ENCODE measurements at places on chromosomes 4 and X.

DNA sequence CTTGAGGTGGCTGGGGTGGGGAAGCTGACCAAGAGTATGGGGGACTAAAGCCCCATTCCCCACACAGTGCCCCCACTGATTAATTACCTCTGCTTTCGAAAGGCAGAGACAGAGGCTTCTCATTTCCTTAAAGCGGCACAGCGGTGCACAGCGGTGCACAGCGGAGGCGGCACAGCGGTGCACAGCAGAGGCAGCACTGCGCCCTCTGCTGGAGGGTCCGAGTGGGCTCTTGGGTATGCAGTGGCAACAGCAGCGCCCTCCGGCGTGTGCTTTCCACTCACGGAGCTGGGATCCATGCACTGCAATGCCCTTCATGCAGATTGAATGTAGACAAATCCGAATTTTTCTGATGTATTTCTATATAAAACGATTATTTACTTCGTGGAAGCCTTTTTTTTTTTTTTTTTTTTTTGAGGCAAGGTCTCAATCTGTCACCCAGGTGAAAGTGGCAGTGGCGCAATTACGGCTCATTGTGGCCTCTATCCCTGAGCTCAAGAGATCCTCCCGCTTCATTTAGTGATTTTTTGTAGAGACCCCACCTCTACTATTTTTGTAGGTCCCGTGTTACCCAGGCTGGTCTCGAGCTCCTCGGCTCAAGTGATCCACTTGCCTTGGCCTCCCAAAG, 19.7 kb upstream of the PRPS2 start:
- DNase-seq = peak; percentile 34

GRCh38 chr4:182810103-182810615, 107.0 kb downstream of the DCTD start:
- no peak for DNase-seq

DNA sequence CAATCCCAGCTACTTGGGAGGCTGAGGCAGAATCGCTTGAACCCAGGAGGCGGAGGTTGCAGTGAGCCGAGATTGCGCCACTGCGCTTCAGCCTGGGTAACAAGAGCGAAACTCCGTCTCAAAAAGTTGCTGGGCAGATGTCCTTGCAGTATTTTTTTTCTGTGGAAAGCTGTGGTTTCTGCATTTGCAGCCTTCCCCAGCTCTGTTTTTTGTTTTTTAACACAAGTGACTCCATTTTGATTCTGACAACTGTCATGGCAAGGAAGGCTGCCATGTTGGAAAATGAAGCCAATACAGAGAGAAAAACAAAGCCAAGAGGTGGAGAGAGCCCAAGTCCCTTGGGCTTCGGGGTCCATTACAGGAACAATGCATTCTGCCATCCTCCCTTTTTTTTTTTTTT, 11.7 kb upstream of the SLC10A3 start:
- DNase-seq = no peak

DNA sequence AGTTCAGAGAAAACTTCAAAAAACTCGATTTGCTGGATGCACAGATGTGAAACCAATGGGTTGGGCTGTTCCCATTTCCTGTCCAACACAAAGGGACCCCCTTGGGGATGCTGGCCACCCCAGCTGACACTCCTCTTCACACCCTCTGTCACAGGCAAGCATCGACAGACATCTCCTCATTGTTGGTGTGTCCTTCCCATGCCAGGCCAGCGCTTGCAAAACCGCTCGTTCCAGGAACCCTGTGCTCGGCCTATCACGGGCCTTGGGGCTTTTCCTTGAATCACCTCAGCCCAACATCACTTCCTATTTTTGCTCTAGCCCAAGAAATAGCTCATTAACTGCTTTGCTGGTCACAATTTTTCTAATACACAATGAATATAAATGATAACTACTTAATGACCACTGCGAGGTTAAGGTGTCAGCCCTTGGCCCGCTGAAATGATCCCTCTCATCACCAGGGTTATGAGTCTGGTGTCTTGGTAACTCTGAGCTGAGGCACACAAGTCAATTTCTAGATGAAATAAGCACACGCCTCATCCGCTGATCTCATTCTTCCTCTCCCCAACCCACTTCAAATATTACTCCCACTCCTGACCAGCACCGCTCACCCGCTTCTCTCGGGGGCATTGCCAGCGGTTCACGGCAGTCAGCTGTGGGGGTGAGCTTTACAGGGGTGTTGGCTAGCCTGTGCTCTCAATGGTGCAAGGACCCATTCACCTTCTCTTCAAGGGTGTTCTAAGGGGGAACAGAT, 32.3 kb downstream of the BCOR start:
- no peak for DNase-seq

DNA sequence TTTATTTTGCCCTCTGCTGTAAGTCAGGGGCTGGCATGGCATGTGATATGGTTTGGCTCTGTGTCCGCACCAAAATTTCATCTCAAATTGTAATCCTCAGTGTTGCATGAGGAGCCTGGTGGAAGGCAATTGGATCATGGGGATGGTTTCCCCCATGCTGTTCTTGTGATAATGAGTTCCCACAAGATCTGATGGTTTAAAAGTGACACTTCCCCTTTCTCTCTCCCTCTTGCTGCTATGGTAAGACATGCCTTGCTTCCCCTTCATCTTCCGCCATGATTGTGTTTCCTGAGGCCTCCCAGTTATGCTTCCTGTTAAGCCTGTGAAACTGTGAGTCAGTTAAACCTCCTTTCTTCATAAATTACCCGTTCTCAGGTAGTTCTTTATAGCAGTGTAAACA, 72.0 kb upstream of the MSX1 start:
- no peak for DNase-seq

GRCh38 chr4:55032179-55032578, 93.2 kb downstream of the KDR start:
- DNase-seq = no peak

DNA sequence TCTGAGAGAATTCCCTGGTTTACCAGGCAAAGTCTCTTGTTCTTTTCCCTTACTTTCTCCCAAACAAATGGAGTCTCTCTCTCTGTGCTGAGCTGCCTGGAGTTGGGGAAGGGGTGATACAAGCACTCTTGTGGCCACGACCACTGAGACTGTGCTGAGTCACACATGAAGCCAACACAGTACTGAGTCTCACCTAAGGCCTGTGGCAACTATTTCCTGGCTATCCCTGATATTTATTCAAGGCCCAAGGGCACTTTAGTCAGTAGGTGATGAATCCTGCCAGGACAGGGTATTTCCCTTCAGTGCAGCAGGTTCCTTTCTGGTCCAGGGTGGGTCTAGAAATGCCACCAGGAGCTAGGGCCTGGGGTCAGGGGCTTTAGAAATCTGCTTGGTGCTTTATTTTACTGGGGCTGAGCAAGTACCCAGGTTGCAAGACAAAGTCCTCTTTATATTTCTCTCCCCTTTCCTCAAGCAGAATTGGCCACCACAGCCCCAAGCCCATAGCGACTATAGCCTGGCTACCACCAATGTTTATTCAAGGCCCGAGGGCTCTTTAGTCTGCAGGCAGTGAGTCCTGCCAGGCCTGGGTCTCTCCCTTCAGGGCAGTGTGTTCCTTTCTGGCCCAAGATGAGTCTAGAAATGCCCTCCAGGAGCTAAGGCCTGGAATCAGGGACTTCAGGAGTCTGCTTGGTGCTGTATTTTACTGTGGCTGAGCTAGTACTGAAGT, 10.5 kb downstream of the ARL13A start:
- no peak for DNase-seq

- DNase-seq = no peak
Observed at GRCh38 chr4:166875821-166876220, 358.5 kb downstream of the SPOCK3 start.

DNA sequence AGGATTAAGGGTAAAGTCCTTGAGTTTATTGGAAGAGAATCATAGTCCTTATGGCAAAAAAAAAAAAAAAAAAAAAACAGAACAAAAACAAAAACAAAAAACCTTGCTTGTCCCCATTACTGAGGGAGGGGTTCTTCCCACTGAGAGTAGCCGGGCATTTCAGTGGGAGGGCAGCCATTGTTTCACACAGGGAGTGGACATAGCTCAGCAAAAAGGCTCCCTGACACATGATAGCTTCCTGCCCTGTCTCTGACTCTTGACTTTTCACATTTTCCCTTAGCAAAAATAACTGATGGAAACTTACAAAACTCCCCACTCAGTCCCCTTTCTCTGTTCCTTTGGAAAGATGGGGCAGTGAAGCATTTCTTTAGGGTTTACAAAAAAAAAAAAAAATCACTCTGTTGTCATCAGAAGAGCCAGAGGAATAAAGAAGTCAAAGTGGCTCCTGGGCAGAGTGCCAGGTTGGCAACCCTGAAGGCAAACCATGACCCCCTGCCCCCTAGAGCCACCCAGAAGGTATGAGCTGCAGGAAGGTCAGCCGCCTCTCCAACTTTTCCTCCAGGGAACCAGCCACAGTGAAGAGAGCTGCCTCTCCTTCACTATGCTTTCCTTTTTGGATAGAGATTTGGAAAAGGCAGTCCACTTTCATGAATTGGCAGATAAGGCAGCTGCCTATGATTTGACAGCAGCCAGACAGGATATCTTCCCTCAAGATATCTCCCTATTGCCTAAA, 170.6 kb downstream of the KDR start:
- peak; percentile 48 for DNase-seq

DNA sequence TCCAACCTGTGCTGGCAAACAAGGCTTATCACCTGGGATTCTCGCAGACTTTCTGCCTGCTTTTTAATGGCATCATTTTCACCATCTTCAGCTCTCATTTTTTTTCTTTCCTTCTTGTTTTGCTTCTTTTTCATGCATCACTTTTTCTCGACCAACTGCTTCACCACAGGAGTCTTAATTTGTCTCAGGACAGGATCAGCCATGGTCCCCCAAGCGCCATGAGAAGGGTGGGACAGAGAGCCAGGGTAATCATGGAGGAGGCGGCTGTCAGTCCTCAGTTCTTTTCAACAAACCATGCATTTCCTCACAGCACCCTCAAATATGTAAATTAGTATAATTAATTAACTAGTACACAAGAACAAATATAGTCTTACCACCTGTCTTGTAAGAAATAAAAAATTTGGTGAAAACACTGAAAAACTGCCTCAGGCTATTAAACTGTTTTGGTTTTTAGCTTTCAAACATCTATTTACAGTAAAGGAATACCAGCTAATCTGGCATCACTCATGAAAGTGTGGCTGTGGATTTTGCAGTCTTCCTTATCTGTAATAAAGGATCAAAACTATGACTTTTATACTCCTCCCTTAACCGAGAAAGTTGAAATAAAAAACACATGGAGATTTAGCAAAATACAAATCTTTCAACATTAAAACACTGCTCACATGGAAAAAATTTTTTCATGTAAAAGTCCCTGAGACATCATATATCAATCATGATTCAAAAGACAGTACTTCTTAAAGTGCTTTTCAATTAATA, 19.1 kb downstream of the EIF4E start:
- no peak for DNase-seq

DNA sequence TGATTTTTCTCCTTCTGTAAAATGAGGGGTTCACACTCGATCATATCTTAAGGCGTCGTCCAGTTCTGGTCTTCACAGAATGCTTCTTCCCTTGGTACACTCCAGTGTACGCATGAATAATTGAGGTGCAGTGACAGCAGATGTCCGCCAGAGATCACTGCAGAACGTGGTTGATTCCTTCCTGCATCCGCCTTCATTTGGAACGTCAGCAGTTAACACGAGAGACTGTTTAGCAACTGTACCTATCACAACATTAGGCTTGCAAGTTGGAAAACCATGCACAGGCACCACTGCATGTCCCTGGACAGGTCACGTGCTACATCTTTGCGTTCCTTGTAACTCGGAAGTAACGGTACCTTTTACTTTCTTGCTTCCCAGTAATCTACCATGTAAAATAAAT, 66.0 kb upstream of the GEMIN8 start:
- DNase-seq = peak; percentile 34

- DNase-seq = no peak
Observed at GRCh38 chrX:20664131-20664530, 397.4 kb upstream of the RPS6KA3 start.

GRCh38 chr4:99625369-99625768, 32.3 kb downstream of the C4orf54 start:
- no peak for DNase-seq

- no peak for DNase-seq
Observed at GRCh38 chr4:126705266-126705665, 927.5 kb upstream of the INTU start.

DNA sequence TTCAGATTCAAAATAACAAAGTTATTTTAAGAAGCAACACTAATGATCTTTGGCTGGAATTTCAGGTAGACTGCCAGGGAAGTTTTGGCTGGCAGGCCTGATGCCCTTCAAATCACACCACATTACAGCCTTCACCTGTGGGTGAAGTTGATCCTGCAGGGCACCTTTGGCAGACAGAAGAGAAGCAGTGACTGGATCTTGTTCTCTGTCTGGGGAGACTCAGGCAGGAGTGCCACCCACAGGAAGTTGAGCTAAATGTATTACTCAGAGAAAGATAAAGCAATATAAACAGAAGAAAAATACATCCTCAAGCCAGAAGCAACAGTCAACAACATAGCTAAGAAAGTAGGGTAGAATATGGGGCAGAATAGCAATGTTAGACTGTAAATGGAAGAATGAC, 12.8 kb upstream of the CFAP299 start:
- DNase-seq = no peak

GRCh38 chr4:148914301-148914700, 472.1 kb upstream of the NR3C2 start:
- DNase-seq = no peak

GRCh38 chr4:187046471-187046870, 322.8 kb upstream of the FAT1 start:
- no peak for DNase-seq

All from BE2C (cell line).